CD8-positive, alpha-beta memory T cell (primary cell): ENCODE measurements at places on chromosomes 16 and 17. TPM values are rescaled to one million over a fixed set of nuclear protein-coding genes. Genes with fewer than 3 reads are reported as not detected.

- no peak for DNase-seq
Observed at GRCh38 chr17:45896803-45897693, 2.7 kb downstream of the MAPT start.

The ARSG gene
- 7.0 TPM for total RNA-seq

- no peak for DNase-seq
Observed at GRCh38 chr17:10118788-10119130, 79.6 kb downstream of the GAS7 start.

The NUTF2 gene
- 181 TPM for total RNA-seq

The SOX9 gene
- total RNA-seq, result not detected

DNA sequence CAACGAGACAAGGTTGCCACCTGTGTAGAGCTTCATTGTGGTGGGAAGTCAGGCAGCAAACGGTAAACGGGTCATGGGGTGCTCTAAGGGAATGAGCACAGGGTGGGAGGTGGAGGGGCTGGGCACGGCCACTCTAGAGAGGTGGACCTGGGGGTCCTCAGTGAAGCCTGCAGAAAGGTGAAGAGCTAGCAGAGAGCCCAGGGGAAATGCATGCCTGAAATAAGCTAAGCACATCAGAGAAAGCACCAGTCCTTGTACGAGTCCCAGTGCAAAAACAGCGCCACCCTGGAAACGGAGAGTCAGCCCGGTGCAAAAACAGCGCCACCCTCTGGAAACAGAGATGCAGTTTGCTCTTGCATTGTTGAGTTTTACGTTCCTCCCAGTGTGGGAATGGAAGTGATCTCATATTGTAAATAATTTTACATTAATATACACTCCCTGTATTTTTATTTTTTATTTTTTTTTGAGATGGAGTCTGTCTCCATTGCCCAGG, 65.0 kb downstream of the TBC1D16 start:
- DNase-seq, result no peak

DNA sequence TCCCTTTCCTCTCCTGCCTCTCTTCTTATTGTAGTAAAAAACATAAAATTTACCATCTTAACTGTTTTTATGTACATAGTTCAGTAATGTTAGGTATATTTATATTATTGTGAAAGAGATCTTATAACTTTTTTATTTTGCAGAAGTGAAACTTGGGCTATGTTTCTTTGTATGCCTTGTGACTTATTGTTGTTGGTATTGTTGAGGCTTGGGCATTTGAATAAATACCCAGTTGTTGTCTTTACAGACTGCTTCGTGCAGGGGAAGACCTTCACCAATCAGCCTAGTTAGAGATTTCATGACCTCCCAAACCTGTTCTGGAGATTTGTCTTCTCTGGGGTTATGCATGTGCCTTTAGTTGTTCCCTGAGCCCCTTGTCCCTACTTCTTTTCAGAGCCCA, 31.9 kb downstream of the REXO5 start:
- DNase-seq, result no peak

DNA sequence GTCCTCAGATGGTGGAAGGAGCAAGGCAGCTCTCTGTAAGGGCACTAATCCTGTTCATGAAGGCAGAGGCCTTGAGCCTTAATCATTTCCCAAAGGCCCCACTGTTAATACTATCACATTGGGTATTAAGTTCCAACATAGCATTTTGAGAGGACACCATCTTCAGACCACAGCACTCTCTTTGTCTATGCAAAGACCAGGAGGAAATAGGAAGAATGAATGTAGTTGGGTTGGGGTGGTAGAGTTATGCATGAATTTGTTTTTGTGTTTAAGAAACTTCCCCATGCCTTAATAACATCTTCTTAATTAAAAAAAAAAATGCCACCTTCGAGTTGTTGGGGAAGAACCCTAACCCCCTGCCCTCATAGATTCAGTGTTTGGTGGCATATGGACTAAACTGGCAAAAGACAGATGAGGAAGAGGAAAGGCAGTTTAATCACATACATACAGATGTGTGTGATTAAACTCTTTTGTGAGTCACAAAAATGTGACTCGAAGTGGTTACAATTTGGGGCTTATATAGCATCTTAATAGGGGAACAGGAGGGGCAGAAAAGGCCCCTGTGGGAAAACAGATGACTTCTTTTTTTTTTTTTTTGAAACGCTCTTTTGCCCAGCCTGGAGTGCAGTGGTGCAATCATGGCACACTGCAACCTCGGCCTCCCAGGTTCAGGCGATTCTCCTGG, 35.0 kb upstream of the SLC5A10 start:
- DNase-seq, result no peak

GRCh38 chr17:26809033-26809432, 484.9 kb upstream of the WSB1 start:
- no peak for DNase-seq

DNA sequence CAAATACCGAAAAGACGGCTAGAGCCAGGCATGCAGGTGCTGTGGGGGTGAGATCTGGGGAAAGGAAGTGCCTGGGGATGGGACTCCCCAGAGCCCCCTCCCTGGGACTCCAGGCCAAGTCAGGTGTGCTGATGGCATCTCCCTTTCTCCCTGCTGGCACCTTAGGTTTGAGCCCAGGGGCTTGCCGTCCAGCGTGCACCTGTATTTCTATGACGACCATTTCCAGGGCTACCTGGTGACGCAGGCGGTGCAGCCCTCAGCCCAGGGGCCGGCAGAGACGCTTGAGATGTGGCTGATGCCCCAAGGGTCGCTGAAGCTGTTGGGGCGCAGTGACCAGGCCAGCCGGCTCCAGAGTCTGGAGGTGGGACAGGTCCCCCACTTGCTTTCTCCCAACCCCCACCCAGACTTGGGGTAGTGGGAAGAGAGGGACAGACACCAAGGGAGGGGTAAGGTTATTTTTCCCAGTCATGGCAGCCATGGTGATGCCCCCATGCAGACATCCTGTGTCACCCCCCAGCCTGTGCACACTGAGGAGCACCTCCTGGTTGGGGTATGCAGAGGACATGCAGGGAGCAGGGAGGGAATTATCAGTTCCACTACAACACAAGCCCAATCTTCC, 11.1 kb downstream of the XYLT2 start:
- no peak for DNase-seq

DNA sequence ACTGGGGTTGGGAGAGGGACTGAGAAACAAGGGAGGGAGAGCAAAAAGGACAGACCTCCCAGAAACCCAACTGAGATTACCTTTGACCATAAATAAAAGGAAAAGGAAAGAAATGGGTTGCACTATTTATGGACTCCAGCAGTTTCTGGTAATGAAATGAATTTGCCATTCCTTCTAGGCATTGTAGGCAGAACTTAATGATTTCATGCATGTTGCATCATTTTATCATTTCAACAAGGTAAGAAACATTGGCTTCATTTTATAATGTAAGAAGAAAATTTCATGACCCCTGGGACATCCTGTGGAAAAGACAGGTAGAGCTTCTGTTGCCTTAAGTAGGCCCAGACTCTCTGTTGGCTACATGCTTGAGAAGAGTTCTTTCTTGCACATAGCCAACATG, 8.2 kb upstream of the CDYL2 start:
- DNase-seq, result no peak

- no peak for DNase-seq
Observed at GRCh38 chr17:14323522-14323981, 22.7 kb downstream of the HS3ST3B1 start.

The KCNJ2 gene
- total RNA-seq, result not detected

DNA sequence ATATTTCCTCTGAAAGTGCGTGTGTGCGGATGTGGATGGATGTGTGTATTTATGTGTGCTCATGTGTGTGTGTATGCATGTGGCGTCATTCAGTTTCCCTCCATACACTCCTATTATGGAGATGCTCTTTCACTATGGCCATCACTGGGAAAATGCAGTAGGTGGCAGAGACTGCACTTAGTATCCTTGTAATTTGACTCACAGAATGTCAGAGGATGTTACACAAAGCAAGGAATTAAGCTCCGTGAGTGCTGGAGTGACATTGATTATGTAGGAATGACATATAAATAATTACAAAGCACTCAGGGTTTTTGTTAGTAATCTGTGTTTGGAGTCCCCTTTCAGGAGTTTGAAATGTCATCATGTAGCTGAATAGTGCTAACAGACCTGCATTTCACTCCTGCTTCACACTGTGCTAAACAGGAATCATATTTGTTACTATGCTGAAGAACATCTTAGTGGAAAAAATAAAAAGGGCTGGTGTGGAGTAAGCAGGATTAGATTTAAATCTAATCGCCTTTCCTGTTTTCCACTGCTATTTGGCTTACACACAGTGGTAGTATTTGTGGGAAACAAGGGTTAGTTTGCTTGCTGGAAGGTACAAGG, 59.6 kb downstream of the HS3ST4 start:
- no peak for DNase-seq

DNA sequence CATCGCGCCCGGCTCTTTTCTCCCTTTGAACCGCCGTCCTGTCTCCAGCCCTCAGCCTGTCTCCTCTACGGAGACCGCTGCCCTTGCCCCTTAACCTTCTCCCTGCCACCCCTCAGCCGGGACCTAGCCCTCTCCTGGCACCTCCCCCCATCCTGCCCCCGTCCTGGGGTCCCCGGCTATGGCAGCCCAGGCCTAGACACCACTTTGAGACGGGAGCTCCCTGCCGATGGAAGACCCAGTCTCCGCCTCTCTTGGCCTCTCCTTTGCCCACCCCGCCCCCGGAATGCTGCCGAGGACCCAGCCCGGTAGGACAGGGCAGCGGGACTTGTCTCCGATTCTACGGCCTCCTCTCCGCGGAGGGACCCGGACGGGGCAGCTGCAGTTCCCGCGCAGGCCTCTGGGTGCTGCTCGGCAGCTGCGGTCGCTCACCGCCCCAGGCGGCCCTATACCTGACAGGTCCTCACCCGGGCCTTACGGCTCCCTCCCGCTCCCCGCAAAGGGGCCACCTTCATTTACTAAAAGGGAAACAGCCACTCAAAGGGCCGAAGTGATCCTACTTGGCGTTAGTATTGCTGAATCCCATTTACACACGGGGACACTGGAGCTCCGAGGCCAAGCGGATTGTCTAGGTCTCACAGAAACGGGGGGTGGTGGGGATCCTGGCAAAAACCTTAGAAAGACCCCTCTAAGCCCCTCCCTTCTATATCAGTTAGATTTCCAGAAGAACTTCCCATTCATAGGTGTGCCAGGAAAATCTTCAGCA, 32.6 kb upstream of the TAC4 start:
- DNase-seq, result peak; percentile 58

DNA sequence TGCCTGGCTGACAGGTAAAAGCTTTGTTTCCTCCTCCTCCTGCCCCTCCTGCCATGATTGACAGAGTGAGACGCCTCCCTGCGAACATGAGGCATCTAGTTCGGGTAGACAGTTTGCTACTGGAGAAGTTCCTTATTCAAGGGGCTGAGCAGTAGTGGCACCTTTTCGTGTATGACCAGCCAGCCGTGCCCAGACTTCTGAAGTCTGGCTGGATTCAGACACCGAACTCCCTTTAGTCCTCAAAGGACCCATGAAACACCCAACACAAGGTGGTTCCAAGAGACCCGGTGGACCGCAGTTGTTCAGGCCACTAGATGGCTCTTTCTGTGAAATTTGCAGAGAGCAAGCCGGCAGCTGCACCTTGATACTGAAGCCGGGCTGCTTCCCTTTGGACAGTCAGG, 192.8 kb downstream of the XYLT1 start:
- no peak for DNase-seq

GRCh38 chr16:70674221-70675014, 11.4 kb downstream of the MTSS2 start:
- DNase-seq, result no peak

DNA sequence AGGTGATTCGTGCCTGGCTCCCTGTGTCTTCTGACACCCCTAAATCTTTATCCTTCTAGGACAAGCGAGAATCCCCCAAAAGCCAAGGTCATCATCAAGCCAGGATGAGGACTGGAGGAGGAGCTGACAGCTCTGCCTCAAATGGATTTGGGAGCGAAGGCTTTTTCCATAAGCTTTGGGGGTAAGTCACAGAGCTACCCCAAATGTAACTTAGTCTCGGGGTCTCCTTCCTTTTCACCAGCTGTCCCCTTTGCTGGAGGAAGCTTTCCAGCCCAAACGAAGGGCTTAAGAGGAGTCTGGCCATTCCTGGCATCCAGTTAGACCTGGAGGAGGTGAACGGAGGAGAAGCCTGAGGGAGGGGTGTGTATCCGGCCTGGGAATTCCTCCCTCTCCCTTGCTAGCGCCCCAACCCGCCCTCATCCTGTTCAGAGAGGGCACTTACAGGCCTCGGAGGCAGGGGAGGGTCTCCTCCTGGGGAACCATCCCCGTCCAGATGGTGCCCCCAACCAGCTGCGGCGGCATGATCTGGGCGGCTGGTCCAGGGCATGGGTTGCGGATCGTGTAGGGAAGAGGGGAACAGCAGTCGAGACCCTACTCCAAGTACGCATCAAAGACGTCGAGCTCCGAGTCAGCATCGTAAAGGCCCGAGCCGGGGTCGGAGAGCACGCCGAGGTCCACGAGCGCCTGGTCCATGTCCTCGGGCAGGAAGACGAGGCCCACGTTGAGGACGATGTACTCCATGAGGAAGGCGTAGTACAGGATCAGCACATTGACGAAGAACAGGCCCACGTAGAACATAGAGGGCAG, 938 bp downstream of the DEXI start:
- DNase-seq, result no peak

- no peak for DNase-seq
Observed at GRCh38 chr17:7854851-7855659, at the start of gene TMEM88. Gene TMEM88, plus strand, starts transcription at chr17:7855066. Its CDS starts 9 bp downstream, at chr17:7855075.

The HBZ gene
- total RNA-seq, result not detected

GRCh38 chr16:50676684-50677225, 4.4 kb downstream of the SNX20 start:
- DNase-seq, result no peak

DNA sequence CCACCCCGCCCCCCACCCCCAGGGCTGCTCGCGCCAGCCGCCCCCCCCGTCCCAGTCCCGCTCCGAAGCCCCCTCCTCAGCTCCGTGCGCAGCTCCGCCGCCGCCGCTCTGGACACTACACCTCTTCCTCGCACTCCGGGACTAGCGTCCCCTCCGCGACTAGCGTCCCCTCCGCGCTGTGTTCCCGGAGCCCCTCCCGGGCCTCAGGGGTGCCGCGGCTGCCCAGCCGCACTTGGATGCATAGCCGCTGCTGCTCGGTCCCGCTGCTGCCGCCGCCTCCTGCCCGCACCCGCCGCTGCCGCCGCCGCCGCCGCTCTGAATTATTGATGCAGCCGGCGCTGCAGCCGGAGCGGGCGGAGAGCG, at the start of gene CBLN1:
Gene CBLN1, minus strand, starts transcription at position 359 of the 363 bp plus-strand sequence. CDS start 373 bp downstream, outside the sequence.
- DNase-seq, result no peak

- DNase-seq, result no peak
Observed at GRCh38 chr16:88662222-88662842, 559 bp downstream of the MVD start.

GRCh38 chr17:20774472-20775135, 195.1 kb downstream of the CDRT15L2 start:
- no peak for DNase-seq

DNA sequence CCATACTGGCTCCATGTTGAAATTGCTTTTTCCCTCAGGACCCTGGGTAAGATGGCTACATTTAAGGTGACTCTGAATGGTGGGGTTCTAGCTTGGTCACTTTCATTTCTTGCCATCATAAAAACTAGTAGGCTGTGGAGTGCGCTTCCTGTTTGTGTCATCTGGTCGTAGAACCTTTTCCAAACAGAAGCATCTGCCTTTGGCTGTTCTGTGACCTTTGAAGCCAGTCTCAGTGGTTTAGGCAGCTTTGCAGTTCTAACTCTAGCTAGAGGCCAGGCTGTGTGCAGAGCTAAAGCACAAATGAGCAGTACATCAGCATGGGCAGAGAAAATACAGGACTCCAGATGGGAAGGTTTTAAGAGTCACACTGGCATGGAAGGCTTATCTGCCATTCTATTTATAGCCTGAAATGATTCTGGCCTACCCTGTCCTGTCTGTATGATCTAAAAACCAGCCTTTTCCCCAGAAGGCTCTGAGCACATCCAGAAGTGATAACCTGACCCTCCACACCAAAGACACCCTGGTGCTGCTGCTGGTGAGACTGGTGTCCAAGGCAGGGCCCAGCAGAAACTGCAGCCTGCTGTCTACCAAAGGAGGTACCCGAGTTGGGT, 8.6 kb downstream of the ESRP2 start:
- no peak for DNase-seq
